ENCODE measurements at places on chromosomes 6 and 20. TPM values are rescaled to one million over a fixed set of nuclear protein-coding genes. Genes with fewer than 3 reads are reported as not detected.

The MAK gene
- polyA plus RNA-seq = 3.3 TPM

DNA sequence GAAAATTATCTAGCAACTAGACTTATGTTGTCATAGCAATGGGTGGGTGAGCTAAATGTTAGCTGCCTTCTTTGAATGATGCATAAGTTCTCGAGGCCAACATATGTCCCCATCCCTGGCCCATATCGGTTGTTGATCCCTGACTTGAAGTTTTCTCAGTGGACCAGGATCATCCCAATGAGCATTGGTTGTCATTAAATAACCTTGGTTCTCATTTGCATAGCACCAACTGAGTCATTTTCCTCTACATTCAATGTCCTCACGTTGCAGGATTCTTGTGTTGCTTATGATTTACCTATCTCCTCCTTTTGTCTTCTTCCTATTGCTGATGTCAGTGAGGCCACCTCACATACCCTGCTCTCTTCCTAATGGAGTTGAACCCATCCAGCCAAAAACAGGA, 12.1 kb upstream of the AHCY start:
- DNase-seq = no peak

DNA sequence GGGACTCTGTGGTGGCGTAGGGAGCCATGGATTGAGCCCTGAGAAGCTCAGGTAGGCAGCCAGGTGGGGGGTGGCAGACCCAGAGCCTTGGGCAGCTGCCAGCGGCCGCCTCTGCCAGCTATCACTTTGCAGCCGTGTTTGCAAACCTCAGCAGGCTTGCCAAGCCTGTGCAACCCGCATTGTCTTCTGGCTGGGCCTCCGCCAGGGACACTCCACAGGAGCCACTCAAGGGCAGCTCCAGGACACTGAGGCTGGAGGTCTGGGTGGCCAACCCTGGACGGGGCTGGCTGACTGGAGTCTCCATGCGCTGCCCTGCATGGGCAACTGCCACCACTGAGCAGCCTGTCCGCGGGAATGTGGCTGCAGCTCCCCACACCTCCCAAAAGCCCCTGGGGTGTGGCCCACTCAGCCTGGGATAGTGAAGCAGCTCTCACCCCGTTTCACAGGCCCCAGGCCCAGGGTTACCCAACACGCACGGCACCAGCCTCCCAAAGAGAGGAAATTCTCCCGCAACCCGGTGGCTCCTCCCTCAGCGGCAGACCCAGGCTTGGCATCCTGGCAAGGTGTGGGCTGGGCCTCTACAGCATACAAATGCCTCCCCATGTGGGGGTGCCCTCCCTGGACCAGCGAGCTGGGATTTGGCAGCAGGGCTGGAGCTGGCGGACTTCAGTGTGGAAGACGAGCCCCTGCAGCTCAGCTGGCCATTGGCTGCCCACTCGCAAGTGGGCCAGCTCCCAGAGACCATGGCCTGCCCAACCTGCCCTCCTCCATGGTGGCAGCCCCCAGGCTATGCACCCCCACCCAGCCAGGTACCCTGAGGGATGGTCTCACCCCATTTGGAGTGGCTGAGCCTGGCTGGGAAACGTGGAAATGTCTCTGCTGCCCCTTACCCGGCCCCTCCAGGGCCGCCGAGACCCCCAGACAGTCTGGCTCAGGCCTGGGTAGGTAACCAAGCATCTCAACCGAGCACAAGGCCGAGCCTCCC, 2.9 kb downstream of the CHRNA4 start:
- DNase-seq = no peak

The SRF gene
- polyA plus RNA-seq = 28.2 TPM

The PMEPA1 gene
- 16.0 TPM for polyA plus RNA-seq

- DNase-seq = no peak
Measured at GRCh38 chr20:31925631-31926030, 26.2 kb downstream of the PDRG1 start.

GRCh38 chr6:259316-259715, 33.0 kb upstream of the DUSP22 start:
- peak; percentile 50 for DNase-seq

The BMP7 gene
- 62.4 TPM for polyA plus RNA-seq

The DNAJC5 gene
- 26.4 TPM for polyA plus RNA-seq

DNA sequence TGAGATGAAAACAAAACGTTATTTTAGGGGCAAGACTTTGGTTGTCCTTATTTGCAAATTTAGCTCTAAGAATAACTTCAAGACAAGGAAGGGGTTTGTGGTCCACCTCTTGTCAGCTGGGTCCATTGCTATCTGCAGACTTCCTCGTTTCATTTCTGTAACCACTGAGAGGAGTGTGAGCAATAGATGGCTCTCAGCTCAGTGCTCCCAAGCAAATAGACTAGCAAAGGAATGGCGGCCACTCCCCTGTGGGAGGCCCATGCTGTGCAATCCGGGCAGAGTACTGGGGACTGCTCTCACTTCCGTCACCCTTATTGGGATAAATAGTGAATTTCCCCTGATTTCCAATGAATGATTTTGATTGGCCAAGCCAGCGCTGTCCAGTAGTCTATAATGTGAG, 176.6 kb downstream of the ZDHHC14 start:
- no peak for DNase-seq

Data from left kidney (tissue), 8 donors.